MG63 (cell line): ENCODE measurements at places on chromosomes 7 and 10. TPM values are rescaled to one million over a fixed set of nuclear protein-coding genes. Genes with fewer than 3 reads are reported as not detected.

AKR1D1 gene
- total RNA-seq, result not detected in 2 replicates

NPFFR1 gene
- total RNA-seq, result not detected in 2 replicates

DNA sequence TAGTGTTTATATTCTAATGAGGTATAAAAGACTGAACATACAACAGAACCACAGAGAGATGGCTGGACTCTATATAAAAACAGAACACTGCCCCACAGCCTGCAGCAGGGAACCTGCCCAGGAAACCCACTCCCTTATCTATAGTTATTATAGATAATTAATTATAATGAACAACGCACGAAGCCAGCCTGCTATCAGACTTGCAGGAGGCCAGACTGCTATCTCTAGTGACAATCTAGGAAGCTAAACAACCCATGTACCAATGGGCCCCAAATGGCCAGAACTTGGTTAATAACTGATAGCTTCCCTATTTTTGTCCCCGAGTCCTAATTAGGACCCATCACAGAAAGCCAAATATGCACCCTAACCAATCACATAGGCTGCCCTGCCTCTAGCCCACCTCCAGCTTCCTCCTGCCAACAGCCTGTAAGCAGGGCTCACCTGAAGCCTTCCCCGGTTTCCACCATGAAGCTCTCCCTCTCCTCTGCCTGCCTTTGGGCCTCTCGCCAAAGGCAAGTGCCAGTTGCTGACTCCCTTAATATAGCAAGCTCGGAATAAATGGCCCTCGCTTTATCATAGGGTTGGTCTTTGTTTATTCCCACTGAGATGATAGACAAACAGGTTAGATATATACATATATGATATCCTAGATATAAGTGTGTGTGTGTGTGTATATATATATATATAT lies 74.5 kb downstream of the SYPL1 start:
- DNase-seq, result no peak

DNA sequence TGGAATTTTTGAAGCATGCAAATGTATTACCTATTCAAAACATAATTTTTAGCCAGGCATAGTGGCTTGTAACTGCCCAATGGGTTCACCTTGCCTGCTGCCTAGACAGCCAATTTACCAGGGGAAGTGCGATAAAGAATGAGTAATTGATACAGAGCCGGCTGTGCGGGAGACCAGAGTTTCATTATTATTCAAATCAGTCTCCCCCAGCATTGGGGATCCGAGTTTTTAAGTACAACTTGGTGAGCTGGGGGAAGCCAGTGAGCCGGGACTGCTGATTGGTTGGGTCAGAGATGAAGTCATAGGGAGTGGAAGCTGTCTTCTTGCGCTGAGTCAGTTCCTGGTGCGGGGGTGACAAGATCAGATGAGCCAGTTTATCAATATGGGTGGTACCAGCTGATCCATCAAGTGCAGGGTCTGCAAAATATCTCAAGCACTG lies 29.1 kb upstream of the NRBF2 start:
- no peak for DNase-seq

CD36 gene
- not detected in 2 replicates for total RNA-seq

DNA sequence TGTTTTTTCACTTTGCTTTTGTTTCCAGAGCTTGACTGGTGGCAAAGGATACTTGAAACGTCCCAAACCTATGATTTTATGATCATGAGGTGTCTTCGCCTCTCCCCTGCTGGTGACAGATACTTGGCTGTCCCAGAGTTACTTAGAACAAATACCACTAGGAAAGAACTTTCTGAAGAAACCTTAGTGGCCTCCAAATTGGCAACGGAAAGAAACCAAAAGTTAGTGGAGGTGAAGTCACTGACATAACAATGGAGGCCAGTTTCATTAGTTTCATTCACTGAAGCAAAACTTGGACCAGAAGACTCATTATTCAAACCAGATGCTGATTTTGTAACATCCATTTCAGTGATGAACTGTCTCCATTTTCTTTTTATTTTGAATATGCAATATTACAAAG lies 68.6 kb downstream of the JAZF1 start:
- no peak for DNase-seq

GRCh38 chr7:25860275-25861163 lies 291.5 kb upstream of the NFE2L3 start:
- DNase-seq, result peak; percentile 49

GRCh38 chr7:23544913-23545354 lies 13.2 kb upstream of the TRA2A start:
- no peak for DNase-seq

- no peak for DNase-seq
These were observed 355.0 kb downstream of the DNAJB6 start for GRCh38 chr7:157691586-157692459.

- DNase-seq, result no peak
These were observed 248.3 kb downstream of the ADARB2 start for GRCh38 chr10:1488970-1489548.

GRCh38 chr10:102731222-102731800 lies 12.4 kb upstream of the WBP1L start:
- no peak for DNase-seq

- no peak for DNase-seq
These were observed at the start of gene LRRC4 for GRCh38 chr7:128030654-128031611. LRRC4 (minus strand) TSS chr7:128031437; CDS start chr7:128030640, 797 bp downstream.

DNA sequence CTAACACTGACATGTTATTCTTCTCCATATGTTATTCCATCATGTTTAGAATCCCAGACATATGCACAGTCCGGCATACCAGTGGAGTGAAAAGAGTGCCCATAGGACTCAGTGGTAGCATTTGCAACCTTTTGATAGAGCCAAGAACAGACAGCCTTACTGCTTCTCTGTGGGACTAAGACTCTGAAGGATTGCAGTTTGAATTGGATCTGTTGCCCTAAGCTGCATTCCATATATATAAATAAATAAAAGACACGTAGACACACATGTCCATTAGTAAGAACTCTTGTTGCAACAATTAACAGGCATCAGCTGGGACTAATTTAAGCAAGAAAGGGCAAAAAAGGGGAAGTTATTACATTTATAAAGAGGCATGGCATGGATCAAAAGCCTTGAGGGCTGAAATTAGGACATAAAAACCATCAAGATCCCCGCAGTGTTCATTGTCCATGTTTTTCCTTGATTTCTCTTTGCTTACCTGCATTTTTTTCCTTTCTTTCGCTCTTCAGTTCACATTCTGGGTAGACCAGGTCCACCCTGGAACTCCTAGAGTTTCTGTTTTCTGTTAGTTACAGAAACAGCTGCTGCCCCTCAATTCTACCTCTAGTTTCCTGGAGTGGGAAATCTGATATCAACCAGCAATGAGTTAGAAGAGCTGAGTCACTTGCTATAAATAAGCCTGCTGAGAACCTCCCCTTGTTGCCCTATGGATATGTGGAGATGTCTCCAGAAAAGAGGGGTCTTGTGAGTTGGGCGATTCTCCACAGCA lies 132.4 kb downstream of the SORCS1 start:
- no peak for DNase-seq

GRCh38 chr10:95413588-95413987 lies 122.8 kb upstream of the PDLIM1 start:
- DNase-seq, result no peak

GATA3 gene
- total RNA-seq, result not detected in 2 replicates

GRCh38 chr10:43384252-43385221 lies 13.1 kb downstream of the FXYD4 start:
- no peak for DNase-seq

GRCh38 chr7:99447943-99448342 lies 9.2 kb downstream of the CPSF4 start:
- no peak for DNase-seq

GRCh38 chr10:30553626-30554439 lies 75.7 kb downstream of the LYZL2 start:
- no peak for DNase-seq

GHRHR gene
- total RNA-seq, result not detected in 2 replicates

MYL10 gene
- total RNA-seq, result not detected in 2 replicates

GRCh38 chr7:113698556-113699220 lies 220.1 kb downstream of the PPP1R3A start:
- DNase-seq, result no peak

DNA sequence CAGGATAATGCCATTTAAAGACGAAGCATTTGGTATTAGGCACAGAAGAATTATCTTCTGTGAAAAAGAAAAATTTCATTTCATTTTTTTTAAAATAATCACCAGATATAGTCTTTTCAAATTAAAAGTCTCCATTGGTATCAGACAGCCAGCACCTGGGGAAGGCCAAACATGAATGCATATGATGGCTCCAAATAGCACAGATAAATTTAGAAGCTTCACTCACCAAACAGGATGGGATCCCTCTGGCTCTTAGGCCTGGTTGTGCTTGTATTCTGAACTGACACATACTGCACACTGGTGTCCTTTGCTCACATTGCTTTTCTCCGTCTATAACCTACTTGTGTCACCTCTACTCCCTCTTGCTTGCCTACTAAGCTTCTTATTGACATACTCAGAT lies 169.5 kb upstream of the CHRM2 start:
- no peak for DNase-seq

NME8 gene
- not detected in 2 replicates for total RNA-seq

- no peak for DNase-seq
These were observed 36.7 kb downstream of the NKX2-3 start for GRCh38 chr10:99569253-99569939.

DNA sequence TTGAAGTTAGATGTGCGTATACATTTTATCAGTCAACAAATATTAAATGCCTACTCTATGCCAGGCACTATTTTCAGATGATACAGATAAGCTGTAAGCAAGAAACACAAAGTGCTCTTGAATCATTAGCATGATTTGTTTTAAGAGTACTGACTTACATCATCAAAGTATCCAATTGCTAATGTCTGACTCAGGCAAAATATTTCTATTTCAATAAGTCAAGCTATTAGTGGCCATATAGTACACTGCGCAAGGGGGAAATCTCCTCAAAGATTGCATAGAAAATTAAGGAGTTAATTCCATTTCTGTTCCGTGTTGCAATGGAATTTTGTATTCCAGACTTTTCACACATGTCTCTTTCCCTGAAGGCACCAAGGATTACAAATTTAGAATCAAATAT lies 46.1 kb upstream of the DNAJC1 start:
- no peak for DNase-seq

DNA sequence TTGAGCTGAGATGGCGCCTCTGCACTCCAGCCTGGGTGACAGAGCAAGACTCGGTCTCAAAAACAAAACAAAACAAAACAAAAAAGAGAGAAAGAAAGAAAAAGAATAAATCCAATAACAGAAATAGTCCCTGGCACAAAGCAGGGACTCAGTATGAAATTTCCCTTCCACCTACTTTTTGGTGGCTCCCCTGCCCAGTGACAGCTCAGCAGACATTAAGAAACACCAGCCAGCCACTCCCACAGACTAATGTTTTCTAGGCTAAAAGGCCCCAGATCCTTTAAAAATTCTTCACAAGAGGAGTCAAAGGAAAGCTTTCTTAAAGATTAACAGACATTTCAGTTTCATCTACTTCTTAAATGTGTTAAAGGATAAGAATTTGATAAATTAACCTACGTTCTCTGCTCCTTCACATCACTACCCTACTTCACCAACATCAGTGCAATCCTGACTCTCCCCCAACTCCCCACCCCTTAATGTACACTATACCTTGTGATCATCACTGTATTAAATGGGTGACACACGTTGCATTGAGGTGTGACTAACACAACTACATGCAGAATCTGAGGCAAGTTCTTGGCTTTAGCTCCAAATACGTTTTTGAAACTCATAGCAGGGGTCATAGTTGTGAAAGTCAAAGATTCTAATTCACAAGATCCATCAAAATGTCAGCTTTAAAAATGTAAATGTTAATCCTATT lies 114.5 kb upstream of the CAV2 start:
- DNase-seq, result no peak

- peak; percentile 46 for DNase-seq
These were observed 111.5 kb downstream of the PLXNA4 start for GRCh38 chr7:132464740-132465139.

IFIT5 gene
- 15.2 and 18.9 TPM in 2 replicates for total RNA-seq

GRCh38 chr10:111698711-111699110 lies 484.9 kb downstream of the GPAM start:
- no peak for DNase-seq

- DNase-seq, result no peak
These were observed 5.6 kb upstream of the CD36 start for GRCh38 chr7:80632819-80633218.

DNA sequence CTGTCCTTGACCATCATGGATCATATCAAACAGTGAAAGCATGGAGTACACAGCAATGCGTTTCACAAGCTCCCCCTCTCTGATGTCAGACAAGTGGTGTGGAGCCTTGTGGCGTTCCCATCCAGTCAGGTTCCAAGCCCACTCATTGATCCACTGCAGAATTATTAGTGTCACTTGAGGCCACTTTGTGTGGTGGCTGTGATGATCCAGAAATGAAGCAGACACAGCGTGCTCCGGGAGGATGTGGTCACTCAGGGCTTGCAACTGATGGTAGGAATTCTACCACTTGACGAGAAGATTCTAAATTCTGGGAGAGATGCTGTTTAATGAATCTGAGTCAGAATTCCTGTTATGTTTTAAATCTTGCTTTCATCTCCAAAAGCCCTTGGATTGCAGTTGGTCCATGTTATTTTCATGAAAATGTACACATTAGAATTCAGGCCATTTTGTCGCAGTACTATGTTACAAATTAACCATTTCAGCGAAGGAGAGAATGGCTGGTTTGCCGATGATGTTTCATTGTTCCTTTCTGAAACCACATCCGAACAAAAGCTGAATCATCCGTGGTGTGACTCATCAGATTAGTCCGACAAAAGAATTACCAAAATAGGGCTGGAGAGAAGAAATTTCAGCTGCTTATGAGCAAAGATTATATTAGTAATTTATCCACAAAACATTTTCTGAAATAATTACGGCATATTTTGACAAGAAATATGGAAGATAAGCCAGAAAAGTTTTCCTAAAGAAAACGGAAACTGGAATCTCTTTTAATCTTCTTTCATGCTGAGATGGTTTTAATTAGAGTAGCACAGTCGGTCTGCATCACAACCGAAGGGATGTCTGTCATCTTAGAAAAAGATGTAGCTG lies 48.1 kb downstream of the INSYN2A start:
- DNase-seq, result peak; percentile 39

DNA sequence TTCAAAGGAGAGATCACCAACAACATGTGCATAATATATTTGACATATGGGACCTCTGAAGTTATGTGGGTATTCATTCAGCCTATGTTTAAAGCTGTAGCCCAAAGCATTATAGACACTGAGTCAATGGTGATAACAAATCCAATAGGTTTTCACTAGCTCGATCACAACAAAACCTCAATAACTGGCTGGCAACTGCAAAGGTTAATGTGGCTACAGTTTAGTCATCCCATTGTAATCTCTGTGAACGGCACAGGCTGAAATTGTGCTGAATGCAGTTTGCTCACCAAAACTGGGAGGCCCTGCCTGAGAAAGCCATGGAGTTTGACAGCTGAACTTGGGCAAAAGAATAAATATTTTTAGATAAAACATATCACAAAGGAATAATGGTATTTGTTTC lies 152.4 kb upstream of the ADO start:
- peak; percentile 55 for DNase-seq

- DNase-seq, result no peak
These were observed 610.1 kb downstream of the LRMDA start for GRCh38 chr10:76041551-76041950.

IDI1 gene
- total RNA-seq, result 53.1 and 96.2 TPM in 2 replicates
